ENCODE measurements at places on chromosomes 2 and 18.

GRCh38 chr18:610214-610928 is 13.6 kb downstream of the CLUL1 start:
- DNase-seq: no peak

DNA sequence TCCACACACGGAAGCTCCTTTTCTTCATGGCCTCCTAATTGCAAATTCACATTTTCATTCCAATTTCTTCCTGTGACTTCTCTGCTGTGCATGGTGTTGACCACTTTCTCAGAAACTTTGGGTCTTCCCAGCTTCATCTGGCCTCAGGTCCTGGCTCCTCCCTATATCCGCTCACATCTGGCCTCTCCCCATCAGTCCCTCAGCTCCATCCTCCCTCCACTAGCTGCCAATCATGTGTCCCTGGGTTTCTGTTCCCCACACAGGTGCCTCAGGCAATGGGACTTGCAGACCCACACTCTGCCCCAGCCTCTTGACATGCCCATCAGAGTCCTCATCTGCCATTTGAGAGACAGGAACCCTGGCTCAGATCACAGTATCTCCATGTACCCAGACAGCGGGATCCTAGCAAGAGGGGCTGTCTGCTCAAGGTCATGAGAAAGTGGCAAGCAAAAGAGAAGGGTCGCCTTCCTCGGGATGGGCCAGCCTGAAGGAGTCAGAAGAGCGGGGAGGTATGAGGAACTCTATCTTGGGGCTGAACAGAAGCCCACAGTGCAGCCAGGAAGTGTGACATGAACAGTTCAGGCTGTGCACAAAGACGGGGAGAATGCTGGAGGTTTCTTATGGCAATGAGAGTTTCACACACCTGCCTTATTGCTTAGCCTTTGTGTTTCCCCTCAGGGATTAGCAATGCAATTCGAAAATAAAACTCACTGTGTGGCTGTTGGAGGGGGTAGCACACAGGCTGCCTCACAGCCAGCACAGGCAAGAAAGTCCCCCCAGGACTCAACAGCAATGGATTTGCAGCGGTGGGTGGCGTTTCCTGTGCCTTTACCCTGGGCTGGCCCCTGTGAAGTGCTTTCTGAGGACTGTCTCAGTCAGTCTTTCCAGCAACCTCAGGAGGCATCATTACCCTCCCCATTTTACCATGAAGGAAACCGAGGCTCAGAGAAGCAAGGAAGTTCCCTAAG is 69.5 kb downstream of the COPS8 start:
- DNase-seq: peak; percentile 53

DNA sequence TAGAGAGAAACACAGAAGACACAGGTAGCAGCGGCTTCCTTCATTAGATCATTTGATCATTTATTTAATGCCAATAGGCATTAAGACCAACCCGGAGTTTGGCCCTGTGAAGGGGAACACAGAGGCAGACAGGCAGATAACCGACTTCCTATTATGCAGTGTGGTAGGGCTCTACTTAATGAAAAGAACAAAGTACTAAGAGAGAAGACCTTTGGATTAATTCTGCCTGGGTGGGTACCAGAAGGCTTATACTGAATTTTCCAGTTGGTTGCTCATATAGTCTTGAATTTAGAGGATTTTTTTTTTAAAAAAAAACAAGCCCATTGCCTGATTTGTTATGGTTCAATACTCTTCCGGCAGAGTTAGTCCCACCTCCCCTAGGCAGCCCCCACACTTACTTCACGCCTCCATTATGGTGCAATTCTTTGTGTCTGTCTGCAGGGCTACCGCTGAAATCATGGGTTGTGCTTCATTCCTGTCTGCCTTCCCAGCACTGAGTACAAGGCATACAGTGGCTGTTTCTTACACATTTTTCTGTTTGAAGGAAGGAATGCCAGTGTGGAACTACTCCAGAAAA is 244.3 kb upstream of the APCDD1 start:
- no peak for DNase-seq

DNA sequence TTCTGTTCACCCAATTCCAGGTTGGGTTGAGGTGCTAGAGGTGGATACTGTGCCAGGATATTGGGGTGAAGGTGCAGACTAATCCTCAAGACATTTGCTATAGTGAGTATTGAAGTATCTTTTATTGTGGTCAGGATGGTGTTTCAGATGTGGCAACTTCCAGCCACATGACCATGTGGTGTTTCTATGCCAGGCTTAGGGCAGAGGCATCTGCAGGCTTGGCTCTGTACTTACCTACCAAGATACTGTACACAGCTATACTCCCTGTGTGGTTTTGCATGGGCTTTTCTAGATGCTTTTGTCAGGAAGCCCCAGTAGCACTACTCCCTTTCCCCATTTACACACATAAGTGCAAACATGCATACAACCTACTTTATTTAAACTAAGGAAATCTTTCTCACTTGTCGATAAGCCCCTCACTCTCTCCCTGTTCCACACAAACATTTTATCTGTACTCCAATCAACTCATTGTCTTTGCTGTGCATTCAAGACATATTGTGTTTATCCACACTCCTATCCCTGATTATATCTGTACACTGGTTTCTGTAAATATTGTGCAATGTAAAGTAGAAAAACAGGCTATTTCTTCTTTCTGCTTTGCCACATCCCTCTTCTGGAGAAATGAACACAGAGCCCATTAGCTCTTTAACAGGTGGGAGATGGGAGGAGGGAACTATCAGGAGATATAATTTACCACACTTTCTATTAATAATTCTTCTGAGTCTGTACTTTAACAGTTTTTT is 12.3 kb downstream of the ARL6IP6 start:
- no peak for DNase-seq

- DNase-seq: no peak
Observed at GRCh38 chr2:180394305-180394704, 387.2 kb upstream of the CWC22 start.

DNA sequence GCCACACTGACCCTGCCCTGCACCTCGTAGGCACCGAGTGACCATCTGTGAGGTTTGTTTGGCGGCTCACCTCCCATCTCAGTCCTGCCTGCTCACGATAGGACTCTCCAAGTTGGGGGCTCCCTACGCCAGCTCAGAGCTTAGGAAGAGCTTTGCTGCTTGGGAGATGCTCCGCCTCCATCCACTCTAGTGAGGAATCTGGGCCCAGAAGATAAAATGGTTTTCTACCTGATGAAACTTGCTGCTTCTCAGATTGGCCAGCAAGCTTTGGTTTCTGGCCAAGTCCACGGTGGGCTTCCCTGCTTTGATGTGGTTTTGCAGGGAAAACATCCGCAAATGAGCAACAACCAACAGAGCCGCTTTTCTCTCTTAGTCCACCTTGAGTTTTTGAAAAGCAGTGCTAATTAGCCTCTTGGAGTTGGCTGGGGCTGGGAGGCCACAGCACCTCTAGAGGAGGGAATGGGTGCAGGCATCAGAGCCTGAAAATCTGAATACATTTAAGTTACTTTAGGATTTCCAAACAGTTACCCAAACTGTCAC is 42.2 kb downstream of the THNSL2 start:
- DNase-seq: no peak

- no peak for DNase-seq
Observed at GRCh38 chr2:132645722-132646539, 24.1 kb downstream of the LYPD1 start.

- DNase-seq: no peak
Observed at GRCh38 chr2:239769554-239770245, 255.4 kb downstream of the NDUFA10 start.

DNA sequence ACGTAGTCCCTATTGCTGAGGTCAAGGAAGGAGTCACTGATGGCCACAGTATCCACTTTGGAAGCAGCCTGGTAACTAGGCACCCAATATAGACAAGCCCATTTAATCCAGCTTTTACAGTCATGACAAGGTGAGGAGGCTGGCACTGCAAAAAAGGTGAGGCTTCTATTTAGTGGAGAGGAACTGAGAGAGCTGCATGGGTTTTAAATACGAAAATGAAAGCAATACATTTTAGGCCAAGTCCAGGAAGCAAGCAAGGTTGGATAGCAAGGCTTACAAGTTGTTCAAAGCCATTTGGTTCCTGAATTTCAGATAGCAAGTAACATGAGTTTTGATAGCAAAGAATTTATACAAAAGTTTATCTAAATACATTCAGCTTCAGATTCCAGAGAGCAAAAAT is 80.4 kb downstream of the SGPP2 start:
- DNase-seq: peak; percentile 35

- DNase-seq: peak; percentile 37
Observed at GRCh38 chr18:35688757-35689156, 107.2 kb downstream of the GALNT1 start.

DNA sequence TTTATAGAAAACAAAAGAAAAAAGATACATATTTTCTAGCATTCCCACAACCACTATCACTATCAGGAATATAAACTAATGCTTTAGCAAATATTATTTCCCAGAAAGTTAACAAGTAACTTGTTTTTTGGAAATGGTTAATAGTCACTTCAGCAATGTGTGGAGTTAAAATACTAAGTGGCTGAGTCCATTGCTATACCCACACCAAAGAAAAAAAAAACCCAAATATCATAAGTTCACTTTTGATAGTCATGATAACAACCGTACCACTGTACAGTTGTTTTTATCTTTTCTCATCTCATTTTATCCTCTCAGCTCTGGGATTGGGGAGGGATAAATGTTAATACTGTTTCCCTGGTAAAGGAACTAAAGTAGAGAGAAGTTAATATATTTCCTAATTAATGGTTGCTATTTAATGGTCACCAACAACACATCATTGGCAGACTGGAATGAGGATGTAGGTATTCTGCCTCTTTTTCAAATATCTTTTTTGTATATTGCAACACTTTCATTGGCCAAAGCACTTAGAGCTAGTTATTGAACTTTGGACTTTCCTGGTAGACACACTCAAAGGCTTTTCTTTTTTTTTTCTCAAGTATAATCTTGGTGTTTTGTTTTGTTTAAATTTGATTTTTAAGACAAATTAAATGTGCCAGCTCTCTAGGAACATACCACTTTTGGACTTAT is 18.4 kb upstream of the KANSL1L start:
- no peak for DNase-seq

GRCh38 chr2:152504618-152505017 is 169.6 kb downstream of the FMNL2 start:
- no peak for DNase-seq

DNA sequence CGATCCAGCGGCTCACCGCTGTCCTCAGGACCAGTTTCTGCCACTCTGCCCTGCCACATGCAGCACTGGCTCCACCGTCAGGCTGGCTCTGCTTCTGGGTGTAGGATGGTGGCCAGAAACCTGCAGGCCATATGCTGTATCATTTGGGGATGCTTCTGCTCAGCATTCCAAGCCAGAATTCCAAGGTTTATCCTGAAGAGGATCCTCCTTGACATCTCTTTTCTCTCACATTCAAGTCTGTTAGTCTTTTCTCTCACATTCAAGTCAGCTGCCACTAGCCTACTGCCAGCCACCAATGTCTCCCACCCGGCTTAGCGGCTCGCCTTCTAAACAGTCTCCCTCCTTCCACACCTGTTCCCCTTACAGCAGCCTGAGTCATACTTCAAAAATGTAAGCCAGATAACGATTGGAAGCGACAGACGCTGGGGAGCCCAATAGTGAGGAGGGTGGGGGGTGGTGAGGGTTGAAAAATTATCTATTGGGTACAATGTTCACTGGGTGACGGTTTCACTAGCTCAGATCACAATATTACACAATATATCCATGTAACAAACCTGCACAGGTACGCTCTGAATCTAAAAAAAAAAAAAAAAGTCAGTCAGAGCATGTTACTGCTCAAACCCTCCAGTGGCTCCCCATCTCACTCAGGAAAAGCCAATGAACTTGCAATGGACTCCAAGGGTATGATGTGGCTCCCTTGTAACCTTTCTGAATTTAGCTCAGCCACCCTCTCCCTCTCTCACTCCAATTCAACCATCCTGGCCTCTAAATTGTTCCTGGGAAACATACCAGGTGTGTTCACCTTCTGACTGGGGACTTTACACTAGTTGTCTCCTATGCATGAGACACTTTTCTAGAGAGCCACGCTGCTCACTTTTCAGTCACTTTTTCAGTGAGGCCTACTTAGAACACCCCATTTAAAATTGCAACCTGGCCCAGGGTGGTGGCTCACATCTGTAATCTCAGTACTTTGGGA is 38.8 kb upstream of the SP3 start:
- no peak for DNase-seq

- no peak for DNase-seq
Observed at GRCh38 chr18:8254654-8255053, 354.6 kb upstream of the RAB12 start.

DNA sequence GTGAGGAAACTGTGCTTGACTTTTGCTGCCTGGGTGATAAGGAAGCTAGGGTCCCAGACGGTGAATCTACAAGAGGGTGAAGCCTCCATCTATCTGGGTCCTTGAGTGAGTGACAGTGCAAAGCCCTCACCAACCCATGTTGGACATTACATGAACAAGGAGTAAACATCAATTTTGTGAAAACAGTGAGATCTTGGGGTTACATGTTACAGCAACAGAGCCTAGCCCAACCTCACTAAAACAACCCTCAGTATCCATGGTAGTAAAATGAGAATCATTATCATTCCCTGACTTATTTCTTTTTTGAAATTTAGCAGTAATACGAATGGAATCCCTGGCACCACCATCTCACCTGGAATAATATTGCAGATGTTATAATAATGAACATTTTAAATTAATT is 103.4 kb downstream of the TSN start:
- DNase-seq: no peak

- DNase-seq: no peak
Observed at GRCh38 chr2:216555274-216555673, 56.6 kb downstream of the RPL37A start.

- DNase-seq: no peak
Observed at GRCh38 chr2:915979-916378, 34.7 kb upstream of the SNTG2 start.

All from GM13976 (cell line).